ENCODE measurements at places on chromosomes 16 and 17.

- DNase-seq: no peak
These were observed 4.3 kb upstream of the HAP1 start for GRCh38 chr17:41738801-41739112.

DNA sequence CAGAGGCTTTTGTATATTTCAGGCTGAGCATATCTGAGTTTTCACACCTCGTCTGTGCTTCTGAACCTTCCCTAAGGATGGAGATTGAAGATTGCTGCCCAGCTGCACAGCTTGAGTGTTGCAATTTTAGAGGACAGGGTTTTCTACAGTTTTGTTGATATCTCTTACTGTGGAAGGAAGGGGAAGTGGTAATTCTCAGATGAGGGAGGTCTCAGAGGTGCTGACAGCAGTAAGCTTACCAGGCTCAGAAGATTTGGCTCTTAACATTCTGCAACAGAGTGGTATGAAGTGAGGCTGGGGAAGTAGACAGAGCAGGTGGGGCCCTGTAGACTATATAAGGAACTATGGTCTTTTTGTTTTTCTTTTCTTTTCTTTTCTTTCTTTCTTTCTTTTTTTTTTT is 45.8 kb upstream of the ARHGAP17 start:
- DNase-seq: no peak

DNA sequence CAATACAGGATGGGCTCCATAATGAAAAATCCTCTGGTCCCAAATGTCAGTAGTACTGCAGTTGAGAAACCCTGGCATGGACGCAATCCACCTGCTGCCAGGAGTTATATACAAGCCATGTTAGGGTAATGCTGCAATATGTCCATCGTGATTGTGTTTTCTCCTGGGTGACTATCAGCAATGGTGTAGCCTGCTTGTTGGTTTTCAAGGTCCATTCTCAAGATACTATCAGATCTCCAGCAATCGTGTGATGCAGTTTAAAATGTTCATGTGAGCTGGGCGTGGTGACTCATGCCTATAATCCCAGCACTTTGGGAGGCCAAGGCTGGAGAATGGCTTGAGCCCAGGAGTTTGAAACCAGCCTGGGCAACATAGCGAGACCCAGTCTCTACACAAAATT is 24.0 kb downstream of the ABCC1 start:
- DNase-seq: no peak

DNA sequence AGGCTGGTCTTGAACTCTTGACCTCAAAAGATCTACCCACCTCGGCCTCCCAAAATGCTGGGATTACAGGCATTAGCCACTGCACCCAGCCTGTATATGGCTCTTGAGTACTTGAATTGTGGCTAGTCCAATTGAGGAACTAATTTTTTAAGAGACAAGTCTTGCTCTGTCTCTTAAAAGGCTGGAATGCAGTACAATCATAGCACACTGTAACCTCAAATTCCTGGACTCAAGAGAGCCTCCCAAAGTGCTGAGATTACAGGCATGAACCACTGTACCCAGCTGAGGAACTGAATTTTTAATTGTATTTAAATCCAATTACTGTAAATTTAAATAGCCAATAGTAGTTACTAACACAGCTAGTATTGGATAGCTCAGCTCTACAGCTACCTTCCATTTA is 50.6 kb downstream of the MED13 start:
- DNase-seq: no peak
